ENCODE measurements at places on chromosomes 1 and 21.

- DNase-seq, result no peak
Observed at GRCh38 chr1:22611530-22611947, 24.9 kb upstream of the C1QA start.

DNA sequence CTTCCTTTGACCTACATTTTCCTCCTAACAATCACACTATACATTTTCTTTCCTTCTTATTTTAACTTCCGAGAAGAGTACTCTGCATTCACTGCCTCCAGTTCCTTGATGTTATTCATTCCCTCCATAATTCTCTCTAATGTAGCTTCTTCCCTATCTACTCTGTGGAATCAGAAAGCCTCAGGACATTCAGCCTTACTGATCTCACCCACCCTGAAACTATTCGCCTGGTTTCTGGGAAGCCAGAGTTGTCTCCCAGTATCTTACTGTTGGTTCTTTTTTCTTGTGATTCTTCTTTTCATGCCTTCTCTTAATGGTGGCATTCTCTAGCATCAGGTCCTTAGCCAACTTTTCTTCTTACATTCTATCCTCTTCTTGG is 45.5 kb downstream of the WDR64 start:
- no peak for DNase-seq

DNA sequence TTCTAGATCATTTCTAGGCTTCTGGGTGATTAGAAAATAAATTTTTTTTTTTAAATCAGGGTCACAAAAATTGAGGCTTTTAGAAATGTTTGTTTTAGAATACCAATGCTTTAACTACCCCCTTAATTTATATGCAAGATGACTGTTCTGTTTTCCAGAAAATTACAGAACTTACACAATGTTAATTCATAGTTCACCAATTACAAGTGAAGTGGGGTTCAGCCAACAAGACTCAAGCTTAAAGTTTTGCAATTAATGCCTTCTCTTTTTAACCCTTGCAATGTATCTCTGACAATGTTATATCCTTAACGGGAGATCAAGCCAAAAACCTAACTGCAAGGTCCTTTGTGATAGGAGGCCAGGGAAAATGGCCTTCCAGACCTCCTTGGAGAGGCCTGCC is 5.6 kb downstream of the PRELP start:
- no peak for DNase-seq

GRCh38 chr1:247468481-247469140 is 10.7 kb upstream of the OR2B11 start:
- no peak for DNase-seq

- DNase-seq, result no peak
Observed at GRCh38 chr1:69090170-69090569, 477.6 kb upstream of the LRRC7 start.

DNA sequence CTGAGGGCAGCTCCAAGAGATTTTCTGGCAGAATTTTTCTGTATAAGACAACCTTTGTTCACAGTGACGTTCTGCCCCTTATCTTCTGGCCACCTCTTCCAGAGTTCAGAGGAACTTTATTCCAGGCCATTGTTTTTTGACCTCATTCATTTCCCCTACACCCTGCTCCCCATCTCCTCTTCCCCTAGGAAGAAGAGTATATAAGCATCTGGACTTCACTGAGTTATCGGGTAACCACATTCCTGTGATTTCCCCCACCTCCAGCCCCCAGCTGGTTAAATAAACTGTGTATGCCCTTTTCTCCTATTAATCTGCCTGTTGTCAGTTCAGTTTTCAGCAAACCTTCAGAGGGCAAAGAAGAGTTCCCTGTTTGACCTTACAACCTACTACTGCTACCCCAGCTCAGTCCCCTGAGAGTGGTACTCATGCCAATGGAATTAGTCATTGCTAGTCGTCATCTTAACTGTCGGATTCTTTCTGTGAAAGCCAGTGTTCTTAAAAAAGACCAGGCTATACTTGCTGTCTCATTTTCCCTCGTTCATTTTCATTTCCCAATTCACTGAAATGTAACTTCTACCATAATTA is 14.3 kb upstream of the ALG14 start:
- no peak for DNase-seq

DNA sequence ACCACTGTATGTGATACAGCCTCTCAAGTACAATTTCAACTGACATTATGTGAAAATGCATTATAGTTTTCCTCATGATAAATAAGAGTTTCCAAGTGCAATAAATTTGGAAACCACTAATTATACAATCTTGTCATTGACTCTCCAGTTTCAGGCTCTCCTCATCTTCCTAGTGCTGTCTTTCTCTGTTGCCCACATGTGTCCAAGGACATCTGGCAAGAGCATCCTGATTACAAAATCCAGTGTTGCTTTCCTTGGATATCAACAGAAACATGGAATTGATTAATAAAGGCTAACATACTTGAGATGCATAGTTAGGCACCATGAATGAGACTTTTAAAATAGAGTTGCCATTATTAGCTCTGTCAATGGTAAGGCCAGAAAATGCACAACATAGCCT is 15.6 kb upstream of the MAP10 start:
- no peak for DNase-seq

GRCh38 chr1:6962996-6963911 is 178.0 kb downstream of the CAMTA1 start:
- DNase-seq, result peak; percentile 37

GRCh38 chr1:2049718-2050431 is at the start of gene PRKCZ:
PRKCZ (plus strand) TSS chr1:2050411; CDS start chr1:2050631, 220 bp downstream.
- peak; percentile 96 for DNase-seq

- no peak for DNase-seq
Observed at GRCh38 chr1:202639500-202639899, 70.8 kb downstream of the SYT2 start.

GRCh38 chr1:175562452-175562851 is 180.9 kb downstream of the TNR start:
- DNase-seq, result no peak

DNA sequence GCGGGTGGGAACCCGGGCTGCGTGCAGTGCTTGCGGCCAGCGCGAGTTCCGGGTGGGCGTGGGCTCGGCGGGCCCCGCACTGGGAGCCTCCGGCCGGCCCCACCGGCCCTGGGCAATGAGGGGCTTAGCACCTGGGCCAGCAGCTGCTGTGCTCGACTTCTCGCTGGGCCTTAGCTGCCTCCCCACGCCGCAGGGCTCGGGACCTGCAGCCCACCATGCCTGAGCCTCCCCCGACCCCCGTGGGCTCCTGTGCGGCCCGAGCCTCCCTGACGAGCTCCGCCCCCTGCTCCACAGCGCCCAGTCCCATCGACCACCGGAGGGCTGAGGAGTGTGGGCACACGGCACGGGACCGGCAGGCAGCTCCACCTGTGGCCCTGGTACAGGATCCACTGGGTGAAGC is 23.7 kb upstream of the CLIC4 start:
- no peak for DNase-seq

GRCh38 chr1:180505732-180506335 is 3.5 kb upstream of the ACBD6 start:
- DNase-seq, result no peak

DNA sequence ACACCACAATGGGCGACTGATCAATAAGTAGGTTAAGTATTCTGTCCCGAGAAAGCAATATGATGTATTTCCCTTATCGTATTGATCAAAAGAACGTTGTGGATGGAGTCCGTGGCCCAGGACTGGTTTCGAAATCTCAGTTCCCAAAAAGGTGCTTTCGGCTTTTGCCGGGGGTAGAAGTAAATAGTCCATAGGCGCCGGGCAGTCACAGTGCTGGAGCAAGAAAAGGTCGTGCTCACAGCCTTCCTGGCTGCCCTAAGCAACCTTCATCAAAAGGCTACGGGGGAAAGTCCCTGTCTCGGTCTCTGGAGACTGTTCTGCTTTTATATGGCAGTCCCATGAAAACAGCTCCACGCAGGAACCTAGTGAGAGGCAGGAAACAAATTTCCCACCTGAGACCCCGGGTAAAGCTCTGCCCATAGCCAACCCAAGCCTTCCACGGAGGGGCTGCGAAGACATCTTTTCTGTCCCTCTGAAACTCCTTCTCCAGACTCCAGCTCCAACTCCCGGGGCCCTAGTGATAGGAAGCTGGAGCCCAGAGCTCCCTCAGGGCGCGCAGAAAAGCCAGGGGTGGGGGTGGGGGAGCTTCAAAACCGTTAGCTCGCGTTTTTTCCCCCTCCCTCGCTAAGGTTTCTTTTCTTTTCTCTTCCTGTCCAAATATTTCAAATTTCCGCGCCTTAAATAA is 7.0 kb downstream of the CDKN2C start:
- DNase-seq, result no peak

GRCh38 chr1:230080822-230081221 is 13.8 kb downstream of the GALNT2 start:
- DNase-seq, result no peak

DNA sequence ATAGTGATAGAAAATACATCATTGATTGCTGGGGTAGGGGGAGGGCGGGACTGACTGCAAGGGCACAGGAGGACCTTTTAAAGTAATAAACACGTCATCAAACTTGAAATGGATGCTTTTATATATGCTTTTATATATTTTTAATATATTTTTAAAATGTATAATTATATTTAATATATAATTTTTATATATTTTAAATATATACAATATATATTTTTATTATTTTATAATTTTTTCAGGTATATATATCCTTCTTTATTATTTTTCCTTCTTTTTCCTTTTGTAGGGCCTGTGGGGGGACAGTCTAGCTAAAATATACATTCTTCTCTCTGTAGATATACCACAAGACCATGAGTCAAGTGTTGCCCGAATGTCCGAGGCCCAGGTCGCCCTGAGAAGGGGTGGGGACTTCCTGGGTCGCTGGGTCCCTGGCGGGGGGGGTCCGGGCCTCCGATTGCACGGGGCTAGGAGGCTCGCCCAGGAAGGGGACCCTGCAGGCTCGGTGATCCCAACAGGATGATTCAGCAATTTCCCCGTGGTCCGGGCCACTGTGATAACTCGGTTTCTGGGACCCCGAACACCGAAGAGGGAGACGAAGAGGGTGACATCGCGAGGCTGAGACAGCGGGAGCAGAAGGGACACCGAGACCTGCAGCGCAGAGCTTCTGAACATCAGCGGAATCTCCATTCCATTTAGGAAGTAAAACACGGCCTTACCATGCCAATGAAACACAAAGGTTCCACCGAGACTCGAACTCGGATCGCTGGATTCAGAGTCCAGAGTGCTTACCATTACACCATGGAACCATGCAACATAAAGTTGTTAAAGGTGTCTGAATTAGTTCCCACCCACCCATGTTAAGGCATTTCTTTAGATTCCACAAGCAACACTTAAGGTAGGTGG is 112.5 kb upstream of the NBPF11 start:
- DNase-seq, result no peak

DNA sequence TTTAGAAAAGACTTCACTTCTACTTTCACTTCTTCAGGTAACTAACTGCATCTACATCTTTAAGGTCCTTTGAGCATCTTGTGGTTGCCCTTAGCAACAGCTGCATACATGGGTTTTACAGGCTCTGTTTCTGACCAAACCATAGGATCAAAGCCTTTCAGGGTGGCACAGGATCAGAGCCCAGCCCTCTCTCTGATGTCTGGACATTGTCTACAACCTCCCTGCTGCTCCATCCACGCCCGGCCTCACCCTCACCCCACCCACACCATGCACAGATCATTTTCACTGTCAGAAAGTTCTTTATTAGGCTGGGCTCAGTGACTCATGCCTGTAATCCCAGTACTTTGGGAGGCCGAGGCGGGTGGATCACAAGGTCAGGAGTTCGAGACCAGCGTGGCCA is 5.2 kb downstream of the NCF2 start:
- DNase-seq, result no peak

- DNase-seq, result no peak
Observed at GRCh38 chr1:108817811-108818210, 39.1 kb downstream of the AKNAD1 start.

GRCh38 chr1:70090875-70091274 is 114.5 kb downstream of the LRRC40 start:
- no peak for DNase-seq

DNA sequence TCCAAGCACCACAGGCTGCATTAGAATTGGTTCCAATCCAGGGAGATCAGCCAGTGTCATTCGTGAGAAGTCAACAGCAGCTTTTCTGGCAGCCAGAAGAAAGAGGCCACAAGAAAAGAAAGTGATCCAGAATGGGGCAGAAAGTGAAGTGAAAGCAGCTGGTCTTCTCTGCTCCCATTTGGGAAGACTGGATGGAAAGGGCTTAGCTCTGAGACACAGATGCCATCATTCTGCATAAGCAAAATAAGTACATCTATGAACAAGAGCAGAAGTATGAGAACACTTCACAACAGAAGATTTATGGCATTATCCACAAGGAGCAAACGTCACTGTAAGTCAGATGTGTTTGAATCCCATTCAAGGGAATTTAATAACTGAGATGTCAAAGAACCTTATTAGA is 326.5 kb upstream of the ESRRG start:
- DNase-seq, result no peak

DNA sequence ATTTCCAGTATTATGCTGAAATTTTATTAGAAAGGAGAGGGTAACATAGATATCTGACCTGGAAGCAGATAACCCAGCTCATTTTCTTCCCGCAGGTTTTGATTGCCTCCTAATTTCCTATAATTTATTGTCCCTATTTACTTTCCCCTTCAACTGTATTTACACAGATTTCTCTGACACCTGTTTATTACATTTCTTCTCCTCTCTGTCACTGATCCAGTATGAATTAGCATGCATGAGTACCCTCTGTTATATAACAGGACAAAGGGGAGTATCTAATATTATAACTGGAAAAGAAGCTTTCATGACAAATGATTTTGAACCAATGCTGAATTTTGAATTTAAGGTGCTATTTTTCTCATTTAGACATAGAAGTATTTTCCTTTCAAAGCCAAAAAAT is 37.4 kb downstream of the DENND1B start:
- DNase-seq, result no peak

DNA sequence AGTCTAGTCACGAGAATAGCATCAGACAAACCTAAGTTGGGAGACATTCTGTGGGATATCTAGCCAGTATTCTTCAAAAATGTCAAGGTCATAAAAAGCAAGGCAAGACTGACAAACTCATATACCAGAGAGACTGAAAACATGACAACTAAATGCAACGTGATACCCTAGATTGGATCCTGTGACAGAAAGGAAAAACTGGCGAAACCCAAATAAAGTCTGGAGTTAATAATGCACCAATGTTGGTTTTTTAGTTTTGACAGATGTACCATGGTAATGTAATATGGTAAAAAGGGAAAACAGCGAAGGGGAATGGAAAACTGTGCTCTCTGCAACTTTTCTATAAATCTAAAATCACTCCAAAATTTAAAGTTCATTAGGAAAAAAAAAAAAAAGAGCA is 64.5 kb downstream of the EPS15 start:
- DNase-seq, result no peak

All from T-helper 17 cell (primary cell).